AG08396 (cell line): ENCODE measurements at places on chromosomes 2 and 18.
A peak's percentile ranks its signal among the peaks of the same experiment; 100 is the strongest.

DNA sequence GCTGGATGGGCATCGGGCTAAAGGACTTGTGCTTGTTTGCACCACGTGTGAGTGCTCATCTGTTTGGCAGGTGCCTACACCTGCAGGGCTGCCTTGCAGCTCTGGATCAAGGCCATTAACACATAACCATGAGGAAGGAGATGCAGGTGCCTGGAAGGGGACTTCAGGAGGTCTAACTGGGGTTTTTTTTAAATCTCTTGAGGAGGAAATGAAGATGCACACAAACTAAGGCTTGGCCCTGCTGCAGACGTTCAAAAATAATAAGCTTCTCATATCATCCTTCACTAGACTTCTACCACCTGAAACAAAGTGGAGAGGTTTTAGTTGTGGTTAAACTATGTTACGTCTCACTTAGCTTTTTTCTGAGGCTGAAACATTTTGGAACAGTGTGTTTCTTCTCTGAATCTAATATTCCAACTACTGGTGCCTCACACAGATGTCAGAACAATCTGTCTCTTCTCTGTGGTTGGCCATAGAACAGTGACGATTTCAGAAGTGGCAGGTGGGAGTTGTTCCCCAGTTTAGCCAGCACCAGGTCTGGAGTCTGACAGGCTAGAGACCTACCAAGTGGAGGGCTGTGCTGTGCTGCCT is 36.5 kb downstream of the BCL2L11 start:
- DNase-seq, result no peak

DNA sequence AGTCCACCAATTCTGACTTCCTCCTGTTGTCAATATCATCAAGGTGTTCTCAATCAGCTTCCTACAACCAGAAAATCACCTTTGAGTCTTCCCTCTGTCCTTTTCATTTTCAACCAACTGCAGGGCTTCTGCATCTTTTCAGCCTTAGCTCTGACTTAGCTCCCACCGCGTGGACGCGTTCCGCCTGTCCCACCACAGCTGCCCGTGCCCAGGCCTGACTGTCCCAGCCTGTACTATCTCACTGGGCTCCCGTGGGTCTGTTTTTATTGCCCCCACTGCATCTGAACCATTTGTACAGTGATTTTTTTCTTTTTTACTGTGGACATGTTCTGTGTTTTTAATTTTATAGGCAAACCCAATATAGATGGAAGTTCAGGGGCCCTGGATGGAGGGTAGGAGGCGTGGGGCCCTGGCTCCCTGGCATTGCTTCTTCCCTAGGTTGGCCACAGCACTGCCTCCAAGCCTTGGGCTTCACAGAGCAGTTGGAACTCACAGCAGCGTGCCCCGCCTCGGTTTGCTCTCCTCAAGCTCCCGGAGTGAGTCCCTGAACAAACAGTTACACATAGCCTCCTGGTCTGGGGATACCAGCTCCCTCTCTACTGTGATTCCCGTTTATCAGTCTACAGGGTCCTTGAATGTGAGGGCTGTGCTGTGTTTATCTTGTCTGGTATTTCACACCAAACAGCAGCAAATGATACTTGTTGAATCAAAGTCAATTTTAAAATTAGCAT is 280.6 kb upstream of the PXDN start:
- DNase-seq, result no peak

GRCh38 chr2:148461876-148462275 is 182.7 kb upstream of the EPC2 start:
- DNase-seq, result no peak

DNA sequence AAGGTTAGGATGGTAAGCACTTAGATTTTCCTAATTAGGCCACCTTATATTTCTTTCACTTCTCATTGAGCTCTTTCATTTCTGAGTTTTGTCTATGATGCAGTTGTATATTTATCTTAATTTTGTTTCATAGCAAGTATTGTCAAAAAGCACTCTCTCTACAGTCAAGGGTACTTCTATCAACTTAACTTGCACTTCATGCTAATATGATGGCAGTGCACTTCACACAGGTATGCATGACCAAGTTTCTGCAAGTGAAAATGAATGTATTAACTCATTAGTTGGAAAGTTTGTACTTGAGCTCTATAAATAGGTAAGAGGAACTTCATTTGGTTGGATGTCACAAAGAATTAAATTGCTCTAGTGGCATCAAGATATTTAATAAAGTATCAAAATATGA is 51.5 kb upstream of the CDH19 start:
- DNase-seq, result no peak

DNA sequence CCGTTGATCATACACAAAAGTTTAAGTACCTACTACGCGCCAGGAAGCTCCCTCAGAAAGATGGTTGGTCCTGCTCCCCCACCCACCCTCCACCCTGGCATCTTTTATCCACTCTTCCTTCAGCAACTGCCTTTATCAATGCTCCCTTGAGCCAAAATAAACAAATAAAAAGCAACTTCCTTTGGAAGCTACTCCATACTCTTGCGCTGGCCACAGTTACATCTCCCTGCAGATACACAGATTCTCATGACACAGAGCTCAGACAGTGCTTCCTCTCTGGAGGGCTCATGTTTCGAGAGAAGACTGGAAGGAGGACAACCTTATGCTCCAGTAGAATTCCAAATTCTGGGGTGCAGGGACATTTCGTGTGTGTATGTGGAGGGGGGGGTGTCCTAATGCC is 3.8 kb upstream of the STEAP3 start:
- DNase-seq, result no peak

DNA sequence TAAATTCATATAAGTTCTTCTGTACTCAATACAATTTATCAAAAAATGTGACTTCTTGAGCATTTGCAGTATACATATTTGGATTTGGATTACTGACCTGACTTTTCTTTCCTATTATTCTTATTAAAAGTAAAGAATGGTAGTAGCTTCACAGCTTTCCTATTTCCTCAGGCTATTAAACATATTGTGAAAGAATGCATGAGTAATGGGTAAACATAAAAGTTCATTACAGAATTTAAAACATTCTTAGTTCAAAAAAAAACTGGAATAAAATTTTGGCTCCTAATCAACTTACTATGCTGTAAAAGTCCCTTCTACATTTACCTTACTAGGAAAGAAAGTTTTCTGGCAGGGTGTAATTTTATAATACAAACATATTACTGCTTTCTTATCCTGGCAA is 27.3 kb upstream of the C2orf66 start:
- DNase-seq, result no peak

DNA sequence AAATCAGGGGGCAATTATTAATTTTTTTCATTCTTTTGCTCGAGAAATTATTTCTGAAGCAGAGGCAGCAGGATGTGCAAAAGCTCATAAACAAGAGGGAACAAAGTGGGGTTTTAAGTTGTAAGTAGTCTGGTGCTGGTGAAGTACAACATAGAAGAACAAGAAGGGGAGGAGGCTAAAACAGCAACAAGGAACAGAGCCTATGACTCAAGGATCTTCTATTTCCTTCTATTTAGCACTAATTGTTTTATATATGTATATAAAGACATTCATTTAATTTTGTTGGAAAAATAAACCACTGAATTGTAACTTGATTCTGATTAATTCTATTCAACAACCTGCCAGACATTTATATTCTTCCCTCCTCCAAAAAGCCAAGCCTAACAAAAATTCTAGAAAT is 35.0 kb downstream of the YES1 start:
- DNase-seq, result peak; percentile 5

GRCh38 chr2:170310876-170311502 is 133.0 kb downstream of the MYO3B start:
- no peak for DNase-seq

DNA sequence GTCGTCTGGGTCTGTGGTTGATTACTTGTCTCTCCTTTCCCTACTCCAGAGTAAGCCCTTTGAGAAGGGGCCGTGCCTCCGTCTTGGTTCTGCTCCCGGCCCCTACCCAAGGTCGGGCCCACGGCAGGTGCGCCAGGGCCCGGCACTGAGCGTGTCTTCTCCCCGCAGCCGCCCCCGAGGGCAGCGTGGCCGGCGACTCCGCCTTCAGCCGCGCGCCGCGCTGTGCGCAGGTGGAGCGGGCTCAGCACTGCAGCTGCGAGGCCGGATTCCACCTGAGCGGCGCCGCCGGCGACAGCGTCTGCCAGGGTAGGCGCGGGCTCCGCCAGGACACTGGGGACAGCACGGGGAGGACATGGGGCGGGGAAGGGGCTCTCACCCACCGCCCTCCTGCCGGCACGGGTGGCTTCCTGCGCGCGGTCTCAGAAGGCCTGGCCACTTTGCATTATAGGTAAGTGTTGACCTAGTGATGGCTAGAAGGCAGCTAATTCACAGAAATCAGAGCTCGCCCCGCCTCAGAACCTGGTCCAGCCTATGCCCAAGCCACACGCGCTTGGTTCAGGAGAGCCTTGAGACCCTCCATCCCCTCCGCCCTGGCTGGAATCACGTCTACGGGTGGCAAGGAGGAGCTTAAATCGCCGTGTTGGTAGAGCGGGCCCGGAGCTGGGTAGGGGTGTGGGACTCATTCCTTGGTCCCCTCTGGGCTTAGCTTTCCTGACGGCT is 43.5 kb downstream of the FBLN7 start:
- no peak for DNase-seq

GRCh38 chr2:237956402-237956736 is 10.4 kb upstream of the UBE2F start:
- DNase-seq, result no peak

GRCh38 chr2:182907081-182907830 is 40.8 kb upstream of the FRZB start:
- no peak for DNase-seq

DNA sequence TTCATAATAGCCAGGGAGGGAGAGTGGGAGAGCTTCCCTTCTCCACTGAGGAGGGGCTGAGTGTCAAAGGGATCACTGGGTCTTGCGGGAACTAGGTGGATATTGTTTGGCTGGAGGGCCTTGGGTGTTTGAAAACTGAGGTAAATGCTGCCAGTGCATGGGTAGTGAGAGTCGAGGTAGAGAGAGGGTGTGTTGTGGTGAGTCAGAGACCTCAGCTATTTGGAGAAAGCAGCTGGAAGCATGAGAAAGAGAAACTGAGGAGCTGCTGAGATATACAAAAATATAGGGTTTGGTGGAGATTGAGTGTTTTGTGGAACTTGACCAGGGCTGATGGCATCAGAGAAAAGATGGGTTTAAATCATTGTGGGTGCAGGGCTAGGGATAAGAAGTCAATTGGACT is 127.0 kb upstream of the CCDC195 start:
- peak; percentile 27 for DNase-seq

- no peak for DNase-seq
These were observed 3.9 kb upstream of the TRIB2 start for GRCh38 chr2:12712881-12713280.

DNA sequence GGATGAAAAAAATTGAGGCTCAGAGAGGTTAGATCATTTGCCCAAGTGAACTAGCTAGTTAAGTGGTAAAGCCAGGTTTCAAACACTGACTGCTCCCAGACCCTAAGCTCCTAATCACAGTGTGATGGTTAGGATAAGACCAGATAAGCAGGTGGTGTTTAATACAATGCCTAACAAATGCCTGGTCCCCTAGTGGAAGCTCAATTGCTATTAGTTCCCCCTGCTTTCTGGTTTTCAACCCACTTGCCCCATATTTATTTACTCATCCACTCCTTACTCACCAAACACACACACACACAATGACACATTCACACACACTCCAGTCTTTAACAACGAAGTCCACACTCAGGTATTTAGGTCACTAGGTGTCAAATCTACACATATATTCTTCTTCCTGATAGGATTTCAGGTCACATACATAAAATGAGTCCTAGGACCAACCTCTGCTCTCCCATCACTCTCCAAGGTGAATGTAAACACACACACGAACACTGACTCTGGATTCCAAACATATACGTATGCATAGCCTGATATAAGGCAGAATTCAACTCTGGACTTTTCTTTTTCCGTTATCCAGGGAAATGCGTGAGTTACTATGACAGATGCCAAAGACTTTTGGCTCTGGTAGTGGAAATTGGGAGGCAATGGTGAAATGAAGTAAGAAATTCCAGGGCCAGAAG is 73.6 kb upstream of the TSPYL6 start:
- no peak for DNase-seq

- no peak for DNase-seq
These were observed 240.3 kb downstream of the MYCN start for GRCh38 chr2:16180631-16181030.

DNA sequence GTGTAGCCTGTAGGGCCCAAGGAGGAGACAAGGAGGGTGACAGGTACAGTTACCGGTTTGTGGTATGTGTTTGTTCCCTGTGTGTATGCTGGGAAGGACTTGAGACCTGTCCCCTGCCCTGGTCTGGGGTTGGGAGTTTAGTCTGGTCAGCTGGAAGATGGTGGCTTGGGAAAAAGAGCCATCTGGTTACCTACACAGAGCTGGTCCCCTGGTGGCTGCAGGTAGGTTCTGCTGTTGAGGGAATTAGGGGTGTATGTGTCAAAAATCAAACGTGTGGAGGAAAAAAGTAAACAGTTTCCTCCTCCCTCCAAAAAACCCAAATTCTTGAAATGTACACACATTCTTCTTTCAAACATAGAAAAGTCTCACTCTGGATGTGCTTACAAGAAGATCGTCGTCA is 24.3 kb downstream of the PTMA start:
- DNase-seq, result no peak

DNA sequence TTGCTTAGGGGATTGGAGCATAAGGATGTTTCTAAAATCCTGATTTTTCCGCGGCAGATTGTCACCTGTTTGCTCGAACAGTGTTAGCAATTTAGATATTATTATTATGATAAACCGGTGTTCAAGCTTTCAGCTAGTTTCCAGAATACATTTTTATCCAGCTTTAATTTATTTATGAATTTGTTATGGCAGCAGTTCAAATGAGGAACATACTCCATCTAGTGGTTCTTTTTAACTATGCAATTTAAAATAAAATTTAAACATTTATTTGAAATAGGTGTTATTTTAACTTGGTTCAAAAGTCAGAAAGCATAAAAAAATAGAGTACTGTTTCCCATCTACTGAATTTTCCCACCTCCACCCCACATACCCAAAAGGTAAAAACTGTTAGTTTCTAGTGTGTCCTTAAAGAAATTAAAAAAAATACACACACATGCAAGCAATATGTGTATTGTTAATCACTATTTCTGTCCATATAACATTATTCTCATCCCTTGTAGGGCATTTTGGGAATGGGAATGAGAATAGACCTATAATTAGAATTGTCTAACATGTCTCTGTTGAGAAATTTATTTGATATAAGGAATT is 23.2 kb downstream of the ACOXL start:
- DNase-seq, result no peak

- DNase-seq, result no peak
These were observed 270.1 kb downstream of the ETAA1 start for GRCh38 chr2:67667054-67667908.

- peak; percentile 43 for DNase-seq
These were observed 323.2 kb downstream of the PLCL1 start for GRCh38 chr2:198127627-198128026.

GRCh38 chr2:181465676-181466375 is 8.6 kb downstream of the ITGA4 start:
- peak; percentile 6 for DNase-seq

DNA sequence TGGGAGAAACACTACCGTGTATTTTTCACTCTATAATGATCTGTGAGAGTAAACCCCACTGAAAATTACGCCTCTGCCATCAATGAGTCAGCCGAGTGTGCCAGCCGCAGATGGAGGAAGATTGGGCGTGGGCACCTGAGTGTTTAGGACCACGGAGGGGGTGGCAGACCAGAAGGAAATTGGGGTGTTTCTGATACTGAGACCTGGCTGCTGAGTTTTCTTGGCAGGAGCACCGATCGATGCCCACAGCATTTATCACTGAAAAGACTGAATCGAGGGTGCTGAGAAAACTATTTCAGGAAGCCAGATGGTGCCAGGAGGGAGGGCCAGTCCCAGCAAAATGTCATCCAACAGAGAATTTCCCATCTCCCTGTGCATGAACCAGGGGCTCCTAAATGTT is 91.9 kb upstream of the TPO start:
- DNase-seq, result no peak
